Activated CD4-positive, CD25-positive, alpha-beta regulatory T cell treated with anti-CD3 and anti-CD28 coated beads, Interleukin-2, amount 50 U/mL, for 24 hours (primary cell): ENCODE measurements at places on chromosomes 11 and 22.

- ATAC-seq = no peak
Observed at GRCh38 chr11:134047586-134047999, 21.3 kb upstream of the JAM3 start.

DNA sequence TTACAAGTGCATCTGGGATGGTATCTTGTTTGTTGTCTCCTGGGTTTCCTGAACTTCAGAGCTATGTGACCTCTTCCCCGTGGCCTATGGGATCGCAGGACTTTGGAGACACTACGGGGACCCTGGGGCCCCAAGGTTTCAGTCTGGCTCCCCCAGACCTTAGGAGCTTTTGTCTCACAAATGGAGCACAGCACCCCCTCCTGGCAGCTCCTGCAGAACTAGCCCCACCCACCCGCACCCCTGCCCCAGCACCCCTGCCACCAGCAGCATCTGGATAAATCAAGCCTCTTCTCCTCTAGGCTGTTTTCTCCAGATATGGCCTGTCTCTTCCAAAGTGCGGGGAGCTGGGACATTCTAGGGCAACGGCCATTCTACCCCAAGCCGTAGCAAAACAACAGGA, 10.4 kb downstream of the RCOR2 start:
- ATAC-seq = no peak

- ATAC-seq = no peak
Observed at GRCh38 chr22:35995348-35995747, 33.3 kb downstream of the RBFOX2 start.

- ATAC-seq = peak; percentile 63
Observed at GRCh38 chr11:87081358-87081757, 43.6 kb downstream of the TMEM135 start.

DNA sequence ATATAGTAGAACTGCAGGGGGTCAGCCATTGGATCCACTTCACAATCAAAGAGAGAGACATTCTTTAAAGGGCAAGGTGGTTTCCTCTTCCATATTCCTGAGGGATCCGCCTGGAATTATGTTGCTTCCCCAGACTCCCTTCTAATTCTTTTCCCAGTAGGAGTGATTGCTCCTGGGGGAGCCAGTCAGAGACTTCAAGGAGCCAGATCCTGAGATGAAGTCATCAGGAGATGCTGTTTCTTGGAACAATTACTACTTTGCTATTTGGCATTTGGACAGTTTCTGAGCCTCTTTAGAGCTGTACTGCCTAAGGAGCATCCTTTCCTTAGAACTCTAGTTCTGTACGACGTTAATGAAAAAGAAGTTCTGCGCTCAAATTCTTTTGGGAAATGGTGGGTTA, 1.9 kb upstream of the OR9Q2 start:
- no peak for ATAC-seq

DNA sequence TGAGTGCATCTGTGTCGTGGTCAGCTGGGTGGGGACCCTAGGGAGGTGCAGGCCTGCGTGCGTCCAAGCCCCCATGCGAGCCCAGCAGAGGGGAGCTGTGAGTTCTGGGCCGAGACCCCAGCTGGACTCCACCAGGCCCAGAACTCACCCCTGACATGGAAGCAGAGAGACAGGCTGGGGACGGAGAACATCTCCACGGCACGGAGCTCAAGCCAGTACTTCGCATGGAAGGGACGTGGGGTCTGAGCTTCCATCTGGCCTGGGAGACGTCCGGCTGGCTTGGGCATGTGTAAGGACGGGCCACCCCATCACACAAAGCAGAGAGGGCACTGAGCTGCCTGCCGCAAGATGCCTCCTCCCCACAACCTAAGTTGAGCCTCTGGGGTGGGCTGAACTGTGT, 422.4 kb downstream of the CTTN start:
- ATAC-seq = no peak

GRCh38 chr22:25888399-25889054, 146.5 kb downstream of the MYO18B start:
- ATAC-seq = no peak

DNA sequence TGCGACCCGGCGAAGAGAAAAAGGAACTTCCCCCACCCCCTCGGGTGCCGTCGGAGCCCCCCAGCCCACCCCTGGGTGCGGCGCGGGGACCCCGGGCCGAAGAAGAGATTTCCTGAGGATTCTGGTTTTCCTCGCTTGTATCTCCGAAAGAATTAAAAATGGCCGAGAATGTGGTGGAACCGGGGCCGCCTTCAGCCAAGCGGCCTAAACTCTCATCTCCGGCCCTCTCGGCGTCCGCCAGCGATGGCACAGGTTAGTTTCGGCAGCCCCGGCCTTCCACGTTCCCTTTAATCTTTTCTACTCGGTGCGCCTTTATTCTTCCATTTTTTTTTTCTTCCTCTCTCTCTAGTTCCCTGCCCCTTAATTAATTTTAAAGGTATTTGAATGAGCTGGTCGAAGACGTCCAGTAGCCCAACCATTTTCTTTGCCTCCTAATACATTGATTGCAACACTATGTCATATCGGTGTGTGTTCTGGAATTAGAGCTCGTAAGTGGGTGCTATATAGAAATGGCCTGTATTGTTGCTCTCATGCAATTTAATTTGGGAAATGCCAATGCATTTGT, 537 bp downstream of the EP300 start:
- ATAC-seq = no peak

- peak; percentile 89 for ATAC-seq
Observed at GRCh38 chr11:118530683-118531596, at the start of gene TMEM25. Gene TMEM25, plus strand, starts transcription at chr11:118531192. Its CDS starts 610 bp downstream, at chr11:118531802.

DNA sequence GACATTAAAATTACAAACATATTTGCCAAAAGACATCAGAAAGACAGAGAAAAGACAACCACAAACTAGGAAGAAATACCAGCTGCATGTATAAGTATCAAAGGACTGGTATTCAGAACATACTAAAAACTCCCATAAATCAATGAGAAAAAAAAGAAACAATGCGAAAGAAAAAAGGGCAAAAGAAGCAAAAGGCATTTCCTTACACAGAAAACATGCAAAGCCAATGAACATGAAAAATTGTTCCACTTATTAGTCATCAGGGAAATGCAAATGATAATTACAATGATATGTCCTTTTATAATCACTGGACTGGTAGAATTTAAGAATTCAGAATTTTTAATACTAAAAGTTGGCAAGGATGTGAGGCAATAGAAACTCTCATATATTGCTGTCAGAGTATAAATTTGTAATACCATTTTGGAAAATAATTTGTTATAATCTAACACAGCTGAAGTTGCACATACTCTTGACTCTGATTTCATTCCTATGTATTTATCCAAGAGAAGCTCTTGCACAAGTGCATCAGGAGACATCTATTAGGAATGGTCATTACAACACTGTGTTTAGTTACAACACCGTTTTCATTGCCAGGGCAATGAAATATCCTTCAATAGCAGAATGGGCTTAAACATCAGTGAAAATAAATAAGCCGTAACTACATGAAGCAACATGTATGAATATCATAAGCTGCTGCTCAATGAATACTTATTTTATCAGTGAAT, 279.7 kb downstream of the SWAP70 start:
- no peak for ATAC-seq

GRCh38 chr11:73206801-73207200, 11.3 kb upstream of the P2RY2 start:
- no peak for ATAC-seq

DNA sequence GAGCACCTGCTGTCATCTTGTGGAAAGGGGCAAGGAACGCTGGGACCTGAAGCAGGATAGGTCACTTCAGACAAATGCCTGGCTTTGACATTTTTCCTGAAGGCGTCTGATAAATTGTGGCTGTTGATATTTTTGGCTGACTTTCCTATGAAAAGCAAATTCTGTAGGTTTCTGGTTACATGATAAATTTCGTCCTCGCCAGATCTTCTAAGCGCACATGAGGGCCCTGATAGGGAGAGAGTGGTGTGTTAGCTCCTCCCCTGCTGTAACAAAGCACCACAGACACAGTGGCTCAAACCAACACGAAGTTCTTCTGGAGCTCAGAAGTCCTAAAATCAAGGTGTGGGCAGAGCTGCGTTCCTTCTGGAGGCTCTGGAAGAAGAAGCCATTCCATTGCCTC, 19.6 kb downstream of the APOL4 start:
- ATAC-seq = no peak

GRCh38 chr11:134591338-134591737, 179.3 kb upstream of the B3GAT1 start:
- ATAC-seq = no peak

- ATAC-seq = no peak
Observed at GRCh38 chr11:109978895-109979294, 114.3 kb upstream of the ZC3H12C start.

- peak; percentile 73 for ATAC-seq
Observed at GRCh38 chr11:108872781-108873291, 208.0 kb downstream of the DDX10 start.

GRCh38 chr22:49008682-49009235, 818.9 kb downstream of the BRD1 start:
- no peak for ATAC-seq

DNA sequence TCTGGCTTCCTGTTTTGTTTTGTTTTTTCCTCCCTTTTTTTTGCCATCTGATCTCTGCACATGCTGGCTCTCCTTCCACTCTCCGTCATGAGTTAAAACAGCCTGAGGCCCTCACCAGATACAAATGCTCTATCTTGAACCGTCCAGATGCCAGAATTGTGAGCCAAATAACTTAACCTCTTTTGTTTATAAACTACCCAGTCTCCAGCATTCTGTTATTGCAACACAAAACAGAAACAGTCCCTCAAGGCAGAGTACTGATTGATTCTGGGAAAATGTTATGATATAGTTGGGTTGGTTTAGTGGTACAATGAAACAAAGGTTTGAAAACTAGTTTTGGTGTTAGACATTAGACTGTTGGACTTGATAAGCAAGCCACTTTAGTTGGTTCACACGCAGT, 1390.0 kb upstream of the RAG2 start:
- no peak for ATAC-seq

DNA sequence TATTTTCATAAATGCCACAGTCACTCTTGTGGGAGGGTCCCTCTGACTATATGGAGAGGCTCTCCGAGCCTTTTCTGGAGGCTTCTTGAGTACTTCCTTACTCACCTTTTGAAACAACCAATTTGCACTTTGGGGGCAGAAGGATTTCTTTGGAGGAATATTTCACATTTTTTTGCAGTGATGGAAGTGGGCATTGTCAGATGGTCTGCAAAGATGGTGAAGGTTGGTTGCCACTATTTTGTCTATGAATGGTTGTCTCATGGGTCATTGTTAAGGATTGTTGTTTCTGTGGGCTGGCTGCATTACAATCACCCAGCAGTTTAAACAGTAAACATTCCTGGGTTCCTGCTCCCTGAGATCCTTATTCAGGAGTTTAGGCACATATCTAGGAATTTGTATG, 388.2 kb downstream of the TMEM135 start:
- no peak for ATAC-seq
